HEK293T (cell line): ENCODE measurements at places on chromosomes 7 and 10.

DNA sequence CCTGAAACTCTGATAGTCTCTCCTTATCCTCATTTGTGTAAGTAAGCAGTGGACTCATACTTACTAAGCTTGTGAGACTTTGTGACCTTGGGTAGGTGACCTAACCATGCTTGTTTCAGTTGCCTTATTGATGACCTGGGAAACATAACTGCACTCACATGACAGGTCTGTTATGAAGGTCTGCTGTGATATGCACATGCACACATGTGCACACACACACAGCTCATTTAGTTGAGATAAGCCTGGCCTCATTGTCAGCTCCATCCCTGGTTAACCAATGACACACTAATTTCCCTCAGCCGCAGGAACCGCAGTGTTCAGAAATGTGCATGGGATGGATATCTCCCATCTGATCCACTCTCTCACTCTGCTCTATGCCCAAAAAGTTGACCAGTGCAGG is 177.2 kb downstream of the GPAM start:
- no peak for DNase-seq

DNA sequence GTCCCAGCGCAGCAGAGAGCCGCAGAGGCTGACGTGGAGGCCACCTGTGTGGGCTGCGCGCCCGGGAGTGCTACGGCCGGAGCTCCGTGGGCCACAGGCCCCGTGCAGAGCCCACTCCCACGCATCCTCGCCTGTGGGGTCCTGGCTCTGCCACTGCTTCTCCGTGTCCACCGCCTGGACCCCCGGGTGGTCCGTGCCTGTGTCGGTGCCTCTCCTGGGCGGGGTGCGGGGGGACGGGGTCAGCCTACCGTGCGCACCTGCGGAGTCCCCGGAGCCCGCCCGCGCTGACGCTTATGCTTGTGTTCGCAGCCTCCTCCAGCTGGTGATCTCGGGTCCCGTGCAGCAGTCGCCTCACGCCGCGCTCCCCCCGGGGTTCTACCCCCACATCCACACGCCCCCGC is 7.8 kb upstream of the ZNF853 start:
- no peak for DNase-seq

DNA sequence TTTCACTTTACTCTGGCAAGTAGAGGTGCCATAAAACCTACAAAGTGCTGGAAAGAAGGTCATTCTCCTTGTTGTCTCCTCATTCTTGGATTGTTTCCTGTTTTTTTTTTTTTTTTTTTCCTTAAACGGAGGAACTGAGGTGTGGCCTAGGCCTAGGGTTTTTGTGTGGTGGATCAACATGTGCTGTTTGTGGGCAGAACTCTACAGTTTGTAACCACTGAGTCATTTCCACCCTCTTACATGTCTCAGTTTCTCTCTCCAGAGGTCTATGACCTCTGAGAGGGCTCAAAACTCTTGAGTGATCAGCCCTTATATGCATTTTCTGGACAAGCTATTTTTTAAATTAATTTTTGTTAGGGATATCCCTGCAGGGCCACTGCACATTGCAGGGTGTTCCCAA is 296.0 kb downstream of the PPP1R3A start:
- DNase-seq, result no peak

DNA sequence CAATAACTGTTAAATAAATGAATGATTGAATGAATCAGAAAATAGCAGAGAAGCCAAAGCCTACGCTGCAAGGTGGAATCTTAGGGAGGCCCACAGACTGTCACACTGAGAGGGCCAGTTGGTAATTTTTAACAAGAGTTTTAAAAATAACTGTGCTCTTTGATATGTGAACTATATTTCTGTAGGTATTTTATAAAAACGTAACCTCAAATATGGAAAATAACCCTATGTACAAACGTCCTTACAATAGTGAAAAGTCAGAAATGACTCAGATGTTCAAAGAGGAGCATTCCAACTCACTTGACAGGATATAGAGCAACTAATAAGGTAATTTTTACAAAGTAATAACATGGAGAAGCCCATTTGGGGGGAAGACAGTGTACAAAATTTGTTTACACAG is 18.9 kb upstream of the TMEM273 start:
- DNase-seq, result no peak

DNA sequence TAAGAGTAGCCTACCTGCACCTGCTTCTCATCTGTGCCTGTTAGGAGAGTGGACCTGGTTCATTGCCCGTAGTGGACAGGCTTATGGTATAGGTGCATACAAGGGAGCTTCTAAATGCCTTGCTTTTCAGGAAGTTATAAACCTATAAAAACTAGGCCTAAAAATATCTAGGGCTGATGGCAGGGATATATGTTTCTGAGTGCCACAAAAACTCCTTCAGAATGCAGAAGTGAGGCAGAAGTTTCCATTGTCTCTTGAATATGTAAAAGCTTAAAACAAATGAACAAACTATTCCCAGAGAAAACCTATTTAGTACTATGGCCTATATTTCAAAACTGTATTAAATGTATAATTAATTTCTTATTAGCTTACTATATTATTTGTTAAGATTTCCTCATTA is 91.8 kb downstream of the RNLS start:
- DNase-seq, result no peak

DNA sequence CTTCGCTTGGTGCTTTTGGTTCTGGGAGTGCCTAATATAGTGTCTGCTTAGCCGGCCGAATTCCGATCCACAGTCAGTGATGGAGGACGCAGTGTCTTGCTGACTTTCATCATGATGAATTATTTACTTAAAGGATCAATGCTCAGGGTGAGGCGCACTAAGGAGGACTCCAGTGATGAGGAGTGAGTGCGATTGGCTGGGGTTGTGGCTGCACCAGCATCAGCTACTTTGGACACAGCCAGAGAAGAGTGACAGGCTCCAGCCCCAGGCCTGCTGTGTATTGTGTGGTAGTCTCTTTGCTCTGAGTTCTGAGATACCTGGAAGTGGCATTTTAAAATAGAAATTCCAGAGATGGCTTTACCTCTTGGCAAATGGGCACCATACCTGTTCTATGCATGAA is 73.3 kb upstream of the ANLN start:
- no peak for DNase-seq

- no peak for DNase-seq
Observed at GRCh38 chr10:411603-412002, 276.3 kb downstream of the ZMYND11 start.

GRCh38 chr10:124464028-124464965 is 2.7 kb downstream of the LHPP start:
- DNase-seq, result no peak

DNA sequence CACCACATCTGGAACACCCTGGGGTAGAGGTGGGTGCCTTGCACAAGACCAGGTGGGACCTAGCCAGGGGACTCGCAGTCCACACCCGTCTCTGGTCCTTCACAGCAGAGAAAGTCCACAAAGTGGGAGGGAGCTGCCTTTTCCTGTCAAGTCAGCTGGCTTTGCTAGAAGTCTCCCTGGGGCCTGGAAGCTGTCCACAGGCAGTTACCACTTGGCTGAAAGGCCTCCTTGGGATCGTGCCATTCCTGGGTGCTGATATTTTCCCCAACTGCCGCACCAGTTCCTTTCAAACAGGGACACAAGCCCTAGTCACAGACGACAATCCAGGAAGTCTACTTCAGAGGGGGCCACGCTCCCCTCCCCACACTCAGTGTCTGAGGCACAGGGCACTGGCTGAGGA is 75.4 kb downstream of the AFAP1L2 start:
- DNase-seq, result no peak

DNA sequence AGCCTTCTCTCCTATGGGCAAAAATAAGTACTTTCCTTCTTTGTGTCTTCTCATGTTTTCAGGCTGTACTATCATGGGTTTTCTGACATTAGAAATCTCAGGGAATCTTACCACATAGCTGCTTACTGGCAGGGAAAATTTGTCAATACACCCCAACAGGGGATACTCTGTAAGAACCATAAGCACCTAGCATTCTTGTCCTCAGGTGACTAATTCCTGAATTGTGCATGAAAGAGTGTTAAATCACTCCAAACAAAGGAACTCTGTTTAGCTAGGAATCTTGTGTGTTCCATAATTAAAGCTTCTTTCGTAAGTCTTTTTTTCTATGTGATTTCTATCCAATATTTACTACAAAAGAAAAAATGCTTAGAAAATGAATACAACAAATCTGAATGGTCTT is 206.7 kb upstream of the POT1 start:
- no peak for DNase-seq
